ENCODE measurements at places on chromosomes 3 and 15.

DNA sequence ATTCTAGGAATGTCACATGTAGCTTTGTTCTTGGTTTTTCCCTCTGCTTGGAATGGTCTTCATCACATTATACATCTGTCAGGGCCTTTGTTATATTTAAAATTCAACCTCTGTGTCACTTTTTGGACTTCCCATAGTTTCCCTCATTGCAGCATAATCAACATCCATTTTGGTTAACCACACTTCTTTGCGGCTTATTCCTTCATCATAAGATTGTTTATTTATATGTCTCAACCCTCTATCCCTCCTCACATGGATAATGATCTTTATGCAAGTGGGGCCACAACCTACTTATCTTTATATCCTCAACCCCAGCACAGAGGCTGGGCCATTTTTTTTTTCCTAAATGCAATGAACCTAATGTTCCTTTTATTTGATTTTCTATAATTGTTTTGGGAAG, 260.0 kb upstream of the THBS1 start:
- no peak for DNase-seq

DNA sequence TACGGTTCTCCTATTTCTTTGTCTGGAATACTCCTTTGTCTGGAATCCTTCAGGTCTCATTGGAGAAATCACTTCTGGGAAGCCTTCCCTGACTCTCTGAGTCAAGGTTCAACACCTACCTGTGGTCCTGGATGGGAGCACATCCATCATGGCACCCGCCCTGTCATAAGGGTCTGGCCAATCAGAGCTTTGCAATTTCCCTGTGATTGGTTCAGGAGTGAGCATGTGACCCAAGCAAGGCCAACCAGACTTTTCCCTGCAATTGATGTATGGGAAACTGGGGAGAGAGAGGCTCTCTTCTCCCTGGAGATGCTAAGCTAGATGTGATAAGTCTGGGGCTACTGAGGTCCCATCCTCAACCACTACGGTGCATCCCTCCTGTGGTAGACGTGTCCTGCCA, 8.1 kb downstream of the FAM3D start:
- DNase-seq: no peak

- DNase-seq: no peak
Observed at GRCh38 chr3:116179091-116179490, 266.2 kb downstream of the LSAMP start.

DNA sequence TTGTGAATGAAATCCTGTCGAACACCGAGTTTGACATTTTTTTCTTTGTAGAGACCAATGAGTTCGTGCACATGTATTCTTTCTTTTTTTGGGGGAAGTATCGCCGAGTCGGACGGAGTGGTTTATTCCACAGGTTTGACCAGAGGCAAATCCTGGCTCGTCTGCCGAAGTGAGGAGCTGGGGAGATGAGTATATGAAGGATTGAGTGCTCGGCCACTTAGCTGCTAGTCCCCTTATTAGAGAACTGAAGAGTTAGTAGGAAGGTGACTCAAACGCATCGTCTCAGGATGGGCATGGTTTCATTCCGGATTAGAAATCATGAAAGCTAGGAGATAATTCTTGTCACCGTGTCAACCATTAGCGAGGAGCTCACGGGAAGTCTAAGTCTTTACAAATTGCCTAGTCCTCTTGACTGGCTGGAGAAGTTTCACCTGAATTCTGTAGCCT, 154.7 kb upstream of the GOLIM4 start:
- DNase-seq: no peak

GRCh38 chr3:43417133-43417532, 130.8 kb downstream of the SNRK start:
- no peak for DNase-seq
